AG08395 (cell line): ENCODE measurements at places on chromosomes 12 and 14.

GRCh38 chr12:47094804-47095203 lies 15.0 kb upstream of the AMIGO2 start:
- no peak for DNase-seq

GRCh38 chr12:93796729-93797128 lies 119.6 kb downstream of the CRADD start:
- DNase-seq = no peak

- no peak for DNase-seq
These were observed 31.1 kb downstream of the CCDC198 start for GRCh38 chr14:57462551-57462950.

DNA sequence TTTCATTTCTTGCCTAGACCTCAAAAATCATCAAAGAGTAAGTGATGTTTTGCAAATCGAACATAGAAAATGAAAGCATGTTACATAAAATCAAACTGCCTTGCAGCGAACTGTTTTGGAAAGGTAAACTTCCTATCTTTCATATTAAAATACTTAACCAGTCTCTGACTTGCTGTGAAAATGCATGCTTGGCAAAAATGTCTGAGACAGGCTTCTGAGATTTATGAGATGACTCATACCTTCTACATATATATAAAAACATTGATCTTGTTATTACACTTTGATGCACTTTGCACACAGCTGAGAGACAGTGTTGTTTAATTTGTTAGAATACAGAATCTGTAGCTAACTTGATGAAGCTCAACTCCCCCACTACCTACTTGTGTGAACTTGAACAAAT lies 179.1 kb downstream of the KITLG start:
- DNase-seq = no peak

DNA sequence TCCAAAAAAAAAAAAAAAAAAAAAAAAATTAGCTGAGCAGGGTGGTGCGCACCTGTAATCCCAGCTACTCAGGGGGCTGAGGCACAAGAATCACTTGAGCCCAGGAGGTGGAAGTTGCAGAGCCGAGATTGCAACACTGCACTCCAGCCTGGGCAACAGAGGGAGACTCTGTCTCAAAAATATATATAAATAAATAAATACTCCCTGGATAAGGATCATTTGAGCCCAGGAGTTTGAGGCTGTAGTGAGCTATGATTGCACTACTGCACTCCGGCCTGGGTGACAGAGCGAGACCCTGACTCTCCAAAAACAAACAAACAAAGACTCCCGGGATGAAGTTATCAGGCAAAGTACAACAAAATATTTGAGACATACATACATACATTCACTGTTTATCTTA lies 3.3 kb upstream of the NAA25 start:
- DNase-seq = no peak

DNA sequence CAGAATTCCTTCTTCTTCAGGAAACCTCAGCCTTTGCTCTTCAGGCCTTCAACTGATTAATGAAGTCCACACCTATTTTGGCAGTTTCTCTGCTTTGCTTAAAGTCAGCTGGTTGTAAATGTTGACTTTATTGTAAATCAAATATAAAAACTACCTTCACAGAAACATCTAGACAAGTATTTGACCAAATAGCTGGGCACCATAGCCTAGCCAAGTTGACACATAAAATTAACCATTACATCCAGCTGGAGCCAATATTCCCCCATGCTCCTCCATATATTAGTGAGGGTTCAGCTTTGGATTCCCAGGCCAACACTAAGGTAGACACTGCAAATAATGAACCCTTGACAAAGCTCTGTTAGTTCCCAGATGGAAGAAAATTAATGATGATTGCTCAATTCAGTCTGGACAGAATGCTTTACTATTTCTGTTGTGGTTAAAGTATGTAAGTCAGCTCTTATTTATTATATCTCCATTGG lies 125.5 kb downstream of the ZFP36L1 start:
- DNase-seq = peak; percentile 38

DNA sequence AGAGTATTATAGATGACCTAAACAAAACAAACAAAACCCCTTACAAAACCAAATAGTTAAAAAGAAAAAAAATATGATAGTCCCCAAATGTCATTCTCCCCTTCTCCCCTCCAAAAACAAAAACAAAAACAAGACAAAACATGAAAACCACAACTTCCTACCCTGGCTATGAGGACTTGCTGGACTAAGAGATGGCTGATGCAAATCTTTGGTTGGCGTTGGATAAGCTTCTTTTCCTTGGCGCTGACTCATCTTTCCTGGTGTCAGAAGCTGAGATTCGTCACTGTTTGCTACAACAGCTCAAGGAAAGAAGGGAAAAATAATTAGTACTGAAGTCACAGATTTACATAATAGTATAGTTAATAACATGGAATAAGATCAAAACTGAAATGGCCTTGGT lies 102.5 kb upstream of the BBS10 start:
- peak; percentile 42 for DNase-seq

DNA sequence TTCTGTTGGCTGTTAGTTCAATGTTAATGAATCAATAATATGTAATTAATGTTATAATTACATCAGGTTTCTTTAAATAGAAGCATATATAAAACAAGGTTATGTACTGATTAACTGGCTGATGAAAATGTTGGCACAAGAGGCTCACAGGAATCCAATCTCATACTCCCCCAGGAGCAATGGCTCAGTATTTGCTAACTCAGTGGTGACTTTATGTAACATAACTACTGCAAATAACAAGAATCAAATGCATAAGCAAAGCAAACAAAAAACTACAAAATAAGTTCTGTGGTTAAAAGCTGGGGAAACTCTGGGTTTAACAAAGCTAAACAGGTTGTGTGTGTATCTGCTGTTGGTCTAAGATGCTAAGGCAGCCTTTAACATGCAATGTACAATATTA lies 27.7 kb upstream of the BBS10 start:
- no peak for DNase-seq
